ENCODE measurements at places on chromosomes 6 and 20.
A peak's percentile ranks its signal among the peaks of the same experiment; 100 is the strongest.

DNA sequence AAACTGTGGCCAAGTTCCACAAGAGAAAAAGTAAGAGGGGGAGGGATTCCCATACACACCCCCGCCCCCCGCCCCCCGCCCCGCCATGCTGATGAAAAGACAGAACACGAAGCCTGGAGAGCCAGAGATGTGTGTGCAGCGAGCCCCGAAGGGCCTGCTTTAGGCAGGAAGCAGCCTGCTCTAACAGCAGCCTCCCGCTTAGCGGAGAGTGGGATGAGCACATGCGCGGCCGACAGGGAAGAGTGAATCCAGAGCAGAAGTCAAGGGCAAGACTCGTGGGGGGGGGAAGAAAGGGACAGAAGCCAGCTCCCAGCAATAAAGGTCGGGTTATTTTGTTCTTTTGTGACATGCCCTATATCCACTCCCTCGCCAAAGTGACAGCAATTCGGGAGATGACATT, 67.2 kb upstream of the PTGIS start:
- no peak for DNase-seq

- no peak for DNase-seq
Observed at GRCh38 chr6:33128318-33128717, 52.5 kb downstream of the HLA-DPB1 start.

DNA sequence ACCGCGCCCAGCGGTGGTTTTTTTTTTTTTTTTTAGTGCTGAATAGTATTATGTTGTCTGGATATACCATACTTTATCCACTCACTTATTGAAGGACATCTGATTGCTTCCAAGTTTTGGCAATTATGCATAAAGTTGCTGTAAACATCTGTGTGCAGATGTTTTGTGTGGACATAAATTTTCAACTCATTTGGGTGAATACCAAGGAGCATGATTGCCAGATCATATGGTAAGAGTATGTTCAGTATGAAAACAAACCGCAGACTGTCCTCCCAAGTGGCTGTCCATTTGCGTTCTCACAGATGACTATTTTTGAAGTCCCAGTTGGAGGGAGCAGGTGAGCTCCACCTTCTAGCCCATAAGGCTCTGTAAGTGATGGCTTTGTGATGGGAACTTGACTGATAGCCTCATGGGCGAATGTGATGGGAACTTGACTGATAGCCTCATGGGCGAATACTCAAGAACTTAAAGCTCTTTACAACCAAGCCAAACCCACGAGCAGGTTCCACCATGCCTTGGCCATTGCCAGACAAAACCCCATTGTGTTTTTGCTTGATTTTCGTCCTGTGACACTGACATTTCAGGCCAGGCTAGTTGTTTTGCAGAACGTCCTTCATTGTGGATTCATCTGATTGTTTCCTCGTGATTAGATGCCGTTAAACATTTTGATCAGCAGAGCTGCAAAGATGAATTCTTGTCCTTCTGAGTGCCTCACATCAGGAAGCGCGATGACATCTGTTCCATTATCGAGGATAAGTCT, 51.0 kb downstream of the ZBTB2 start:
- no peak for DNase-seq

DNA sequence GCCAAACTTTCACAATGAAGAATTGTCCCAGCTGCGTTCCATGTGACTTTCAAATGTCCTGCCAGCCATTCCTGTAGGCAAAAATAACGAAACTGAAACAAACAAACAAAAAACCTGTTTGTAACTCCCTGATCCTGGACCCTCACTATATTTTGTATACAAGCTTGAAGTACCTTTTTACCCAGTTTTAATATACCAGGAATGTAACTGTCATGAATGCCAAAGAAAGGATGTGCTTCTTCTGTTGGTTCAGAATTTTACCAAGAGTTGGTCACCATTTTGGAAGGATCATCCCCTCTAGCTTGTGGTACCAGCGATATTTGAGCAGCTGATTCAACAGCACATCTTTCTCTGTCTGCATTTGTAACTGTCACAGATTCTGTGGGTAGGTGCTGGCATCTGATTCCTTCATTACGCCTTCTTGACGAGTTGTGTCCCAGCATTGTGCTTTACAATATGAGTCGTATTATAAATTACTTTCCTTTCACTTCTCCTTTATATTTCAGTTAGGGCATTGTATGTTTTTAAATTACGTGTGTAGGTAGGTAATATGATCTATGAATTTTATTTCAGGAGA, 93.9 kb downstream of the DLGAP4 start:
- no peak for DNase-seq

DNA sequence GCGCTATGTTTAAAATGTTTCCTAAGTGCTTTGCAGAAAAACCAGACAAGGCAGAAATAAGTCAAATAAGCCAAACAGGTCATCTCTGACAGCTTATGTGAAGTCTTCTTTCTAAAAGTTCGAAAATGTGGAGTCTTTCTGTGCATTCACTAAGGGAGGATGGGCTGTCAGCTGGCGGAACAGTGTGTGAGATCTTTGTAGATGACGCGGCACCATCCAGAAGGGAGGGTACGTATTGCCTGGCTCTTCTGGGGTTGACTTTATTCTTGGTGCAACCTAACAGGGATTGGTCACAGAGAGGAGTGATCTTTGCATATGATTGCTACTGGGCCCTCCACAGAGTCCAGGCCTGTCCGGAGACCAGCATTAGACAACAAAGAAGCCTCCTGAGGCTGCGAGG, 114.5 kb upstream of the EDN1 start:
- DNase-seq, result no peak

GRCh38 chr20:55264703-55265239, 740.5 kb downstream of the CBLN4 start:
- no peak for DNase-seq

DNA sequence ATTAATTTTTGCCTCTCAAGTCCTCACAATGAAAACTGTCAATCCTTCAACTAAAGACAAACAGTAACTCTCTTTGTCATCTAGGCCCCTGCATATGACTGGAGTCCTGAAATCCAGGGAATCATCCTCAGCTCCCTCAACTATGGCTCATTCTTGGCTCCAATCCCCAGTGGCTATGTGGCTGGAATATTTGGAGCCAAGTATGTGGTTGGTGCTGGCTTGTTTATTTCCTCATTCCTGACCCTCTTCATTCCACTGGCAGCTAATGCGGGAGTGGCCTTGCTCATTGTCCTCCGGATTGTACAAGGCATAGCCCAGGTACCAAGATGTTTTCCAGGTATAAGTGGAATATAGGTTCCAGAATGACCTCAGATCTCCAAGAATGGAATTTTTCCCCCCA, 15.4 kb downstream of the SLC17A4 start:
- DNase-seq, result peak; percentile 40

DNA sequence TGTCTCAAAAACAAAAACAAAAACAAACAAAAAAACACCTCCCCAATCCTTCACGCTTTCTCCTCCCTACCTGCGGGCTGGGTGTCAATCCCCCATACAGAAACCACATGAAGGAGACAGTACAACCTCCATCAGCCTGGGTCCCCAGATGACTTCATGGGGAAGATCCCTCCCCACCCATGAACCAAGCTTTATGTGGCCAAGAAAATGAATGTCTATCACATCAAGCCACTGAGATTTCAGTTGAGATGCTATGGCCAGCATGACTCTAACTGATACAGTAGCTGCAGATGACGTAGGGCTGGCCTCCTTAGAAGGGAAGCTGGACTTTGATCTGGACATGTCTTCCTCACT, 21.2 kb upstream of the BNIP5 start:
- DNase-seq, result no peak

GRCh38 chr6:121694389-121694788, 258.9 kb downstream of the GJA1 start:
- DNase-seq, result no peak

Data from AG20443 (cell line).